ENCODE measurements at places on chromosomes 5 and 9.

GRCh38 chr5:51632027-51632426 is 248.8 kb downstream of the ISL1 start:
- ATAC-seq = no peak

DNA sequence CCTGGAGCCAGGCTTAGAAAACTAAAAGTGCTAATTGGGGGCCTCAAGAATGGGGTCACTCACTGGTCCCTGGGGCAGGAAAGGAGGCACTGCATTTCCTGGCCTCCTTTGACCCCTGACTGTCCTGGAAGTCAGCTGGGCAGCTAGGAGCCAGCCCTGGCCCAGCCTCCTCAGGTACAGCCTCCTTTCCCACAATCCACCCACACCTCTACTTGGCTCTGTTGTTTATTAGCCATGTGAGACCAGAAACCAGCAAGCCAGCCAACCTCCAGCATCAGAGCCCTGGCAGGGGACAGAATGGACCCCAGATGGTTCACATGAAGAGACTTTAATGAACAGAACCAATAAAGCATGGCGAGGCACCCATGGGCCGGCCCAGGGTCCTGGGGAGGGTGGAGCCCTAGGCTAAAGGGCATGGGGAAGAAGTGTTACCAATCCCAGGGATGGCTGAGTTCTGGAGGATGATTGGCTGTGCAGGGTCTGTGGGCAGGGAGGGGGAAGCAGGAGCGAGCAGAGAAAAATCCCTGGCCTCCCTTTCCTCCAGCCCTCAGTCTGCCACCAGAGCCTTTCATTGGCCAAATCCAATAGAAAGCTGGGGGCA is 55.3 kb upstream of the ANGPTL2 start:
- no peak for ATAC-seq

GRCh38 chr9:522658-523057 is 308.0 kb downstream of the DOCK8 start:
- peak; percentile 41 for ATAC-seq

- no peak for ATAC-seq
Observed at GRCh38 chr5:117165068-117165467, 590.4 kb upstream of the SEMA6A start.
